Central memory CD4-positive, alpha-beta T cell (primary cell): ENCODE measurements at places on chromosomes 11 and 22.

GRCh38 chr11:134413826-134414731 lies 2.0 kb upstream of the B3GAT1 start:
- no peak for DNase-seq

DNA sequence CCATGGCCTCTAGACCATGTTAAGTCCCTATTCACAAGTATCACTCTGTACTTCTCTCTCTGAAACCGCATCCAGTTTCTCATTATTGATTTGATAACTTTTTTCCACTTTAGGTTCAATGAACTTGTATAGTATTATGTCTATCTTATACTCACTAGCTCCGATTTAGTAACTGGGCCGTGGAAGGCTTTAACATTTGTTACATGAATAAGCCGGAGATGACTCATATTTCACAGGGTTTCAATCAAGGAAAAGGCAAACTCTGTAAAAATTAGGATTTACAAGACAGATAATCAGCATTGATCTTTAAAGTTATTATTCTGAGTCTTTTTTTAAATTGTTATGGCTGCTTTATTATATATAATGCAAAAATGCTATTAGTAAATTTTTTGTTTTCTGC lies 662.2 kb upstream of the CNTN5 start:
- no peak for DNase-seq

DNA sequence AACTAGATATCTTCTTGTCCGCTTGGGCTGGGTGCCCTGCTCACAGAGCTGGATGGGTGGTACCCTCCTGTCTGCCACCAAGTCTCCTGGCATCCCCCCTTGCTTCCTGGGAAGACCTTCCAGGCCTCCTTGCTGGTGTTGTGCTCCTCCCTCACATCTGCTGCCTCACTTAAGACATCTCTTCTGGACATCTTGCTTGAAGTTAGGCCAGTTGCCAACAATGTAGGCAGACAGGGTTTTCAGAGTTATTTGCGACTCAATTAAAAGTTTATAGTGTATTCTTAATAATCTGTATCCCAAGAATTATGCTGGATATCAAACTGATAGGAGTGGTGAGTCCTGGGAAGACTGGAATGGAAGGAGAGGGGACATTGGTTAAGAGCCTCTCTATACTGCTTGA lies 64.0 kb upstream of the TNRC6B start:
- DNase-seq: no peak

- DNase-seq: no peak
Observed at GRCh38 chr11:36868380-36868779, 270.3 kb upstream of the RAG2 start.

DNA sequence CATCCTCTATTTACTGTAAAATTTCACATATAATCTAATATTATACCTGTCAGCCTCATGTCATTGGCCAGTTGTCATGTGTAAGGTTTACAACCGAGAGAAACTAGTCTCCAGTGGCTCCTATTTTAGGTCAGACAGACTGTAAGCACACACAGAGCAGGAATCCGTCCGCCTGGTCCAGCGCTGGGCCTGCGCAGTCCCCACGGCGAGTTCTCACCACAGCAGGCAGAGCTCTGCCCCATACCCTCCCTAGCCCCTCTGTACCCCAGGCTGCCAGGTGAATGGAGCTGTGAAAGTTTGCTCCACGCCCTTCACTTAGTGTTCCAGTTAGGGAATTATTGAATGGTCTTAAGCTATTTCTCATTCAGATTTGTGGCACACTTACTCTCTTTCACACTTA lies 63.7 kb downstream of the SNX19 start:
- no peak for DNase-seq

DNA sequence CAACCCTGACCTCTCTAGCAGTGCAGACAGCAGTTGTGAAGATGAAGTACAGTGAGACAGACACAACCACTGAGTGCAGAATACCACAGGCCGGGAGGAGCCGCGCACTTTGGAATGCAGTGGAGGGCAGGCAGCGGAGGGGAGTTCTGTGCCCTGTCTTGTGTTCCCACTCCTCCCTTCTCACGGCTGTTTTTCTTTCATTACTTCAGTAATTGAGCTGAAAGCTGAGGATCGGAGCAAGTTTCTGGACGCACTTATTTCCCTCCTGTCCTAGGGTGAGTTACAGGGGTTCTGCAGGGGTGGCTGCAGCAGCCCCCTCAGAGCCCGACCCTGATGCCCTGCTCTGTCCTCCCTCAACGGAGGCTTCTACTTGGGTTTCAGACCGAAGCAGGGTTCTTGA lies 5.6 kb downstream of the CLDN5 start:
- DNase-seq: no peak
